ENCODE measurements at places on chromosomes 7 and 10.

DNA sequence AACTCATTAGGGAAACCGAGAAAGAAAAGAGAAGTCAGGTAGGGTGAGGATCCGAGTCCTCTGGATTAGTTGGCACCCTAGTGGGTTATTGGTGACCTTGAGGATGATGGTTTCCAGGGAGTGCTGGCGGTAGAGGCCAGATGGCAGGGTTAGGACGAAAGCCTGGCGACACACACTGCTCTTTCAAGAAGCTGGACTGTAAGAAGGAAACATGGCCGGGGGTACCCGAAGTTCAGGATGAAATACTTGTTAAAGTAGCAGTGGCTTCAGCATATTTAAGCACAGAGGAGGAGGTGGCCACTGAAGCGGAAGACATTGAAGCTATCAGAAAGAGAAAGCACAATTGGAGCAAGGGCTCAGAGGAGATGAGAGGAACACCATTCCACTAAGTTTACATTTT is 224.6 kb downstream of the RELN start:
- no peak for DNase-seq

DNA sequence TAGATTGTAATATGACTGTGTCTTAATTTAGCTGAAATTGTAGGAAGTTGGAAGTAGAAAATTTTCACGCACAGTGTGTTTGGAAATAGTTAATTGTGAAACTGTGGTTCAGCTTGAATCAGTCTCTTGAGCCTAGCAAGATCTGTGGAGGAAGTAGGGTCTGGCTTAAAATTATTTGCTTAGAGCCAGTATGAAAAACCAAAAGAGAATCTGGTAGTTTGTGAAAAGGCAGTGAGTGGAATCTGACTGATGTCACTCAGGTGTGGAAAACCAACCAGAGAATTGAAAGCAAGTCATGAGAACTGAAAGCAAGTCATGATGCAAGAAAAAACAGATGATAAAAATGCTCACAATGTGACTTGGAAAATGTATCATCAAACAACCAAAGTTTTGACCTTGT is 11.5 kb downstream of the LIPJ start:
- peak; percentile 24 for DNase-seq

GRCh38 chr10:43264344-43264964 is 2.4 kb downstream of the RASGEF1A start:
- no peak for DNase-seq

- no peak for DNase-seq
Measured at GRCh38 chr7:155860840-155861479, 48.7 kb upstream of the SHH start.

GRCh38 chr7:921071-921461 is 33.4 kb downstream of the ADAP1 start:
- DNase-seq: no peak

DNA sequence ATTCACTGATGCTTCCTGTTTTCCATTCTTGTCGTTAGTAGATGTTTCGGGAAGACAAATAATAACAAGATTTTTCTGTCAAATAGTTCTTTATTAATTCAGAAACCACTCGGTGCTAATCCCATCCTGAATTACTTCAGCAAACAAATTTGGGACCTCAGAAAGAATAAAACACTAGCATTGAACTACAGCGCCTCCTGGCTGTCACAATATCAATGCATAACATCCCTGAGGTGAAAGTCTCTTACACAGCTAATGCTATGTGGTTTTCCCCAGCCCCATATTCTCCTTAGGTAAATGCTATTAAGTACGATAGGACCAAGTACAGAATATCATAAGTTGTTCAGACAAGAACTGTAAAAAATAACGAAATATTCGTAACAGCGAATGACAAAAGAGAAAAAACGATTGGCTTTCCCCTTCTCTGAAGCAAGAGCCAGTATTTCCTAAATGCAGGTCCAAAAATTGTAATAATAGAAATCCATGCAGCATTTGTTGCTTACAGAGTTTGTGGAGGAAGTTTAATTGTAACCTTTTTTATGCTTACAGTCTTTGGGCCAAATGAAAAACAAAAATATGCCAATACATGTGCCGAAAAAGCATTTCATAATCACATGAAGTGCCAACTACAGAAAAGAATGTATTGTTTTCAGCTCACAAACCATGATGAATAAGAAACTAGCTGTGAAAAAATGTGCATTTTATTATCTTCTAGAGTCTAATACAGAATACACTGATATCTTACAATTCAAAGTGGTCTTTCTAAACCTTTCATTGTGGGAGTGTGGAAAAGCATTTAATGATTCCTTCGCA is 47.3 kb downstream of the MYPN start:
- peak; percentile 83 for DNase-seq

DNA sequence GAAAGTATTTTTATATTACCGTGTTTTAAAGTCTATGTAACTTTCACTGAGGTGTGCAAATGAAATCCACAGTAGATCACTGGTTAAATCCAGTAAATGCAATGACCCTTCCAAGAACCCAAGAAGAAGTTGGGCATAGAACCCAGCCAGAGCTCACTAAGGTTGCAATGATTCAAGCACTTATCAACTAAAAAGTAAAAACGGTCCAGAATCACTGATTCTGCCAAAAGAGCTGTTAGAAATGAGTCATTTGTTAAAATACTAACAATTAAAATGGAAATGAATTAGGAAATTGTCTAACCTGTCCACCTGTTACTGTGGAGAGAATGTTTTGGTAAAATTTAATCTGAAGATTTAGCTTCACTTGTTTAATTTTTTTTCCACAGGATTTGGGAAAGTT is 74.4 kb downstream of the ANK3 start:
- no peak for DNase-seq

DNA sequence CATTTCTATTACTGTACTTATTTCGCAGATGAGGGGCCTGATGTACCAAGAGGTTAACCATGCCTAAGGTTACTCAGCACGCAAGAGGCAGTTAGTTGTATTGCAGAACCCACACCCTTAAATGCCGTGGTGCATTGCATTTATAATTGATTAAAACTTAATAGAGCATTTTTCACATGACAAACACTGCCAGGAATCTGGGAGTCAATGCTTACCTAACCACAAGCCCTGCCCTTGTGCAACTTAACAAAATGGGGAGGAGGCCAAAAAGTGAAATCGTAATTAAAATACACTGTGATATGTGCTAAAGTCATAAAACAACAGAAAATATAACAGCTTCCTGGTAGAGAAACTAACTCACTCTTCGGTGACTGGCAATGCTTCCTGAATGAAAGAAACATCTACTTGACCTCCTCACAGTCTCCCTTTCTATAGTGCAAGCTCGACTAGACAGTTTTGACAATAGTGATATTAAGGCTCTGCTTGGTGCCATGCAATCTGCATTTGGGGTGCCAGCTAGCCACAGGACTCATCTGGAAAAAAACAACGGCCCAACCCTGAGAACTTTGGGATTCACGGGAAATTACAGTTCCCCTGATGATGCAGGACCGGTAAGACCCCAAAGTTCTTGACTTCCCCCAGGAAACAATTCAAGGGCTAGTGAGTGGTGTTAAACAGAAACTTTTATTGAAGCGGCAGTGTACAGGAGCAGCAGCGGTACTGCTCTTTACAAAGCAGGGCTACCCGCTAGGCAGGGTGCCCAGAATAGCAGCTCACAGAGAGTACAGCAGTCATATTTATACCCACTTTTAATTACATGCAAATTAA is 612.4 kb downstream of the TNS3 start:
- no peak for DNase-seq

GRCh38 chr7:28674359-28674782 is 262.1 kb downstream of the CREB5 start:
- no peak for DNase-seq

DNA sequence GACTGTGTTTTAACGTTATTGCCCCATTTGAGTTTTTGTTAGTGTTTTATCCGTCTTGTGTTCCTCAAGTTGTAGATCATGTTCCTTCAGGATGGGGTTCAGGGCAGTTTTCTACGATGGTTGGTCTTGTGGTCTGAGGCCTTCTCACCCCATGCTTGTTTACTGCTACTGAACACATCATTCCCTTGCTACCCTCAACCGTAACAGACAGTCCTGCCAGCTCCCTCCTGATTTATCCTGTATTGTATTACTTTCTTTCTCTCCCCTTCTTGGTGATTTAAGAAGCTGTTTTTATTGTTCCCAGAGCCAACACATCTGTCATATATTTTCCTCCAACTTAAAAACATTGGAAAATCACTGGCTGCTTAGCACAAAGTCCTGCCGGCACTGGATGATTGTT is 719.8 kb downstream of the INHBA start:
- no peak for DNase-seq

GRCh38 chr7:130966246-130967009 is 232.4 kb upstream of the KLF14 start:
- no peak for DNase-seq

- DNase-seq: no peak
Measured at GRCh38 chr7:22333680-22334141, 23.2 kb downstream of the RAPGEF5 start.

GRCh38 chr10:126177417-126178030 is 210.8 kb downstream of the ADAM12 start:
- DNase-seq: no peak

- no peak for DNase-seq
Measured at GRCh38 chr10:84957427-84957826, 629.0 kb downstream of the CCSER2 start.

GRCh38 chr7:90728568-90728967 is 132.4 kb downstream of the CDK14 start:
- no peak for DNase-seq

DNA sequence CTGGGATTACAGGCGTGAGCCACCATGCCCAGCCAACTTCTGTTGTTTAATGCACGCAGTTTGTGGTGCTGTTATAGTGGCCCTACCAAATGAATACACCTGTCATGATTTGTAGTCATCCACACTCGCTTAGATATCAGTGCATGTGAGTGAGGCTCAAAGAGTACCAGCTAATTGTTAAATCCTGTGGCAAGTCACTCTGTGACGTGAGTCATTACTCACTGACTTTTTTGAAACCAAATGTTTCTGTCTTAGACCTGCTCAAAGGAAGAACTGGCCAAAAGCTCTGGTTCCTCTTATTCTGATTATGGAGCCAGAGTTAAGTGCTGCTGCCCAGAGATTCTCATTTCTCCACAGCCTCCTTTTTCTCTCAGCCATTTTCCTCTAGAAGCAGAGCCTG is 109.4 kb downstream of the PRKAG2 start:
- DNase-seq: no peak

DNA sequence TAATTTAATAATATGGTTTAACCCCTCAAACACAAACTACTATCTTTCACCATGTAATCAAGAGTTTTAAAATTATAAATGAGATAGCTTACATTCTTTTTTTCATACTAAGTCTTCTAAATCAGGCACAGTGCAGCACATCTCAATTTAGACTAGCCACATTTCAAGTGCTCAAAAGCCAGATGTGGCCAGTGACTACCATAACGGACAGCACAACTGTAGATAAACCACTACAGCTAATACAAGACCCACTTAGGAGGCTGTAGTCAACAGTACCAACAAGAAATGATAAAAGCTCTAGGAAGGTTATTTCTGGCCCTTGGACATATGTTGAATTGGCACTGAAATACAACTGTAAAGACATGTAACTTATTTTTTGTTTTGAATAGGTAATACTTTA is 65.3 kb downstream of the JAZF1 start:
- DNase-seq: no peak

DNA sequence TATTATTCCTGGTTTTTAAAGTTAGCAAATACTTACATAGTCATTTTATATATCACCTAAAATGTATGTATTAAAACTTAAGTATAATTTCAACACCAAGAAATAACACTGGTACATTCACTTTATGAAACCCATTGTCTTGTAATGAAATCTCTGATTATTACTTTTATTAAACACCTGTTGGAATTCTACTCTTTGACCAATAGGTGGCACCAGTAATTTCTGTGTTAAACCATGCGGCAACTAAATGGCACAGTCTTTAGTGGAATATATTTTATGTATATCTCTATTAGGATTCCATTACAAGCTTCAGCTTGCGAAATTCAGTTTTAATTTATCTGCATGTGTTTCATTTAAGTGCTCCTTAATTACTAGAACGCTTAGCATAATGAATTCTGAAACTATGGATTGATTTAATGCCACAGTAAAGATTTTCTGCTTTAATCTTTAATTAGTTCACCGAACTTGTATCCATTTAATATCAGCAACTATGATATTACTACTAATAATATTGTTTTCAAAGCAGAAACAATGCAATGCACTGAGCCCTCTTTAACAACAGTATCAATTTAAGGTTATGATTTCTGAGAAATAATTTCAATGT is 181.3 kb downstream of the MAGI2 start:
- peak; percentile 82 for DNase-seq

- peak; percentile 79 for DNase-seq
Measured at GRCh38 chr10:74598891-74599566, 227.4 kb upstream of the KAT6B start.

DNA sequence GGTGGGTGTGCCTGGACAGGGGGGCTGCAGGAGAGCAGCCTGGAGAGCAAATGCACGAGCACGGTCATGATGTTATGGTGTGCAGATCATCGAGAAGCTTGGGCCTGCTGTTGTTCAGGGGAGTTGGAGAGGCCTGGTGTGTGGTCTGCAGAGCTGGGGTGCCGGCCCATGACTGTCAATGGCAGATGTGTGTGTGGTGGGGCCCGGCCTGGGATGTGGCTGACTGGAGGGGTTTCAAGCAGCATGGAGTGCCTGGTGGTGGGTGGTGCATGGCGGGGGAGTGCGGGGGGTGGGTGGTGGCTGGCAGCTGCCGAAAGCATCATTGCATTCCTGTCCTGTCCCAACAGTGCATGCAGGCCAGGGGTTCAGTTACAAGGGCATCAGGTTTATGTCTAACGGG is 122.6 kb downstream of the DOCK1 start:
- DNase-seq: no peak

- DNase-seq: no peak
Measured at GRCh38 chr10:130935897-130936550, 375.5 kb downstream of the TCERG1L start.

DNA sequence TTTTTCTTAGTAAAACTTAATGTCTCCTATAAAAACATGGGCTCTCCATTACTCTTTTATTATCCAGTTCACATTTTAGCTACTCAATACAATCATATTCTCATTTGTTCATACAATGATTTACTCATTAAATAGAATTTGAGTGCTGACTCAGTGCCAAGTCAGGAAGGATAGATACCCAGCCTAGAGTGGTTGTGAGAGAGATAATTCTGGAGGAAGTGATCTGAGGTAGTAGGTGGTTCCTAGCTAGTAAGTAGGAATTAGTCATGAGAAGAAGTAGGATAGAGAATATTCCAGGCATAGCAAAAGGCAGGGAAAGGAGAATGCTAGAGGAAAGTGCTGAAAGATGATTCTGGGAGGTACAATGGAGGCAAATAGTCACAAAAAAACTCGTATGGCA is 133.5 kb upstream of the MBL2 start:
- no peak for DNase-seq

Measured in OCI-M1 (cell line).